ENCODE measurements at places on chromosomes 2 and 18. TPM values are rescaled to one million over a fixed set of nuclear protein-coding genes. Genes with fewer than 3 reads are reported as not detected.

ST6GAL2 gene
- total RNA-seq: 2.5 TPM

DNA sequence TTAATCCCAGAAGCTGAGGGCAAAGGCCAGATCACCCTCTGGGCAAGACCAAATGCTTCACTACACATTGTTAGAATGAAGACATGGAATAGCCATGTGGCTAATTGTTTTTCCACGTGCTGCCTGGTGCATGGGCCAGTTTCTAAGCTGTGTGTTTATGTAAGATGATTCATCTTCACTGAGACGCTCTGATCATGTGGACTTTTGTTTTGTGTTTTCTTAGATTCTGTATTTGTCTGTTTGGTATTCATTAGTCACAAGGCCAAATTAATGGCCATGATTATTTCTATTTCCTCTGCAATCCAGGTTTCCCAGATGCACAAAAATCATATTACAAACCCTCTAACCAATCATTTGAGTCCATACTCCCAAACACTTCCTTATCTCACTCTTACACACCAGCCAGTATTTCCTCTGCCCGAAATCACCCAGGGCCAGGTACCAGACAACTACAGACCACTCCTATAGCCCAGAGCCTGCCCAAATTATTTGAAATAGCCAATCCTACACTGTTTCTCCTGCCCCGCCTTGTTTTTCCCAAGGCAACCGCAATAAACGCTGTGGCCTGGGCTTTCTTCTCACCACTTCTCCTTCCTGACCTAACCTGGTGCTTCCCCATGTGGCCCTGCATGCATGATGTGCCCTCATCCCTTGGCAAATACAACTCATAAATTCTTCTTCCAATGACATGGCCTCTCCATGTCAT, 94.2 kb upstream of the SP3 start:
- no peak for DNase-seq

FAM228A gene
- total RNA-seq: 0.64 TPM

DNA sequence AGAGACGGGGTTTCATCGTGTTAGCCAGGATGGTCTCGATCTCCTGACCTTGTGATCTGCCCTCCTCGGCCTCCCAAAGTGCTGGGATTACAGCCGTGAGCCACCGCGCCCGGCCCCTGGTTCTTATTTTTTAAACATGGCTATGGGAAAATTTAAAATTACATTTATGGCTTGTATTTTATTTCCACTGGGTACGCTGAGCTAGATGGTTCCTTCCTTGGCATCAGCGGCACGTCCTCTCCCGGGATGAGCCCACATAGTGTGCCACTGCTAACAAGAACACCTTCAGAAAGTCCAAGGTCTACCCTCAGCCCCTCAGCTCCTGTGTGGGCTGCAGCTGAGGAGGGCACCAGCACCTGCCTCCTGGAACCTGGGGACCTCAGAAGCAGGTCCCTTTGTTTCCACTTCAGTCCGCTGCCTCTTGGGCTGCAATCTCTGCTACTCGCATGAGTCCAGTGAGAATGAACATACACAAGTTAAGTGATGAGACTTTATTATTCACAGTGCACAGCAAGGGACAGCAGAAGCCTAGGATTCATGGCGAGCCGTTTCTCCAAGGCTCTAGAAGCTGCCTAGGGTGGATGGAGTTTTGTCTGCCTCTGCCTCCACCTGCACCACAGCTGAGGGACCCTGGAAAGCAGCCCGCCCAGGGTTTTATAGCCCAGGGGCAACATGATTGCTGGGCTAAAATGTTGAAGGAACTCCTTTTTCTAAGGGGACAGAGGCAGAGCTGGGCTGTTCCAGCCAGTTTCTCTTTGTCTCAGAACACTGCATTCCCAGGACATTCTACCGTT, 107.5 kb upstream of the TEX51 start:
- DNase-seq: peak; percentile 17

DNA sequence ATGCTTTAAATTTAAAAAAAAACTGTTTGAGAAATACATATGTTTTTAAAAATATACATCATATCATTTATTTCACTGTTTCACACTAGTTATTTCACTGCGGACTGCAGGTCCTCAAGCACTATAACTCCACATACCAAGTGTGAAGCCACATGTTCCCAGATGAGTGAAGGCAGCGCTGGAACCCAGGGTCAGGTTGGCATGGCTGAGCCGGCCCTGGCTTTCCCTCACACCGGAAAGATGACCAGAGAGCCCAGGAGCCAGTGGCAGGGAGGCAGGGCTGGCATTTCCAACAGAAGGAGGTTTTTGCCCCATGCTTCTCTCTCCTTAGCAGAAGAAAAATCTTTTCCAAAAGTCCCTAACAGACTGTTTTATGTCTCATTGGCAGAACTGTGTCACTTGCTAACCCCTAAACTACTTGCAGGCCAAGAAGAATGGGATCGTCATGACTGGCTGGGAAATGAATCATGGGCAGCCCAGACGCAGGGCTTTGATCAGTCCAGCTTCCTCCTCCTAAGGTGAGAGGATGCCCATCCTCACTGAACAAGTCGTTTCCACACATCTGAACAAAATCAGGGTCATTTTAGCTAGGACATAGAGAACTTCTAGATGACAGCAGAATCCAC, 287.6 kb upstream of the HNRNPA3 start:
- DNase-seq: no peak

DNA sequence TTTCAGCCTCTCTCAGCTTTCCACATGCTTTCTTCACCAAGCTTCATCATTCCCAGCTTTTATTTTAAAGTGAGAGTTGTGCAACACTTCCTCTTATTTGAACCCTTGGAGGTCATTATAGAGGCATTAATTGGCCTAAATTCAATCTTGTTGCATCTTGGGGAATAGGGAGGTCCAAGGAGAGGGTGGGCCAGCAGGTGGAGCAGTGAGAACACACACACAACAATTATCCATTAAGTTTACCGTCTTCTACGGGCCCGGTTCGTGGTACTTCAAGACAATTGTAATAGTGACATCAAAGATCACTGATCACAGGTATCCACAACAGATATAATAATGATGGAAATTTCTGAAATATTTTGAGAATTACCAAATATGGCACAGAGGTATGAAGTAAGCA, 457.2 kb upstream of the SMIM21 start:
- no peak for DNase-seq

DNA sequence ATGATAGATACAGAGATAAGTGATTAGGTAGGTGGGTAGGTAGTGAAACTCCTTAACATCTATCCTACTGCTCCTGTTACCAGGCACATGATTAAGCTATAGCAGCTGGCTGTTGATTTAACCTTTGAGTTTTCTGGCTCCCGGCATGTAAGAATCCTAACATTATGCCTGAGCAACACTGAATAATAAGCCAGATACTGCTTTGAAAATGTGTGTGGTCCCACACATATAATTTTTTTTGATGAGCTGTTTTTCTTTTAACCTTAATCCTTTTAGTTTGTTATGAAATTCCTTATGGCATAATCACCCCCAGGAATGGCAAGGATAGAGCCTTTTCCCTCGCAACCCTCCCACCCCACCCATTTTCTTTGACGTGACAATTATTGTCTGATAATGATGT, 104.2 kb upstream of the NEUROD1 start:
- no peak for DNase-seq

- DNase-seq: no peak
Measured at GRCh38 chr2:119377294-119377992, 10.7 kb downstream of the DBI start.

PDCD1 gene
- total RNA-seq: 1.8 TPM

- DNase-seq: no peak
Measured at GRCh38 chr2:102291319-102292075, 19.9 kb upstream of the IL1RL1 start.

SERPINB2 gene
- 0.38 TPM for total RNA-seq

DNA sequence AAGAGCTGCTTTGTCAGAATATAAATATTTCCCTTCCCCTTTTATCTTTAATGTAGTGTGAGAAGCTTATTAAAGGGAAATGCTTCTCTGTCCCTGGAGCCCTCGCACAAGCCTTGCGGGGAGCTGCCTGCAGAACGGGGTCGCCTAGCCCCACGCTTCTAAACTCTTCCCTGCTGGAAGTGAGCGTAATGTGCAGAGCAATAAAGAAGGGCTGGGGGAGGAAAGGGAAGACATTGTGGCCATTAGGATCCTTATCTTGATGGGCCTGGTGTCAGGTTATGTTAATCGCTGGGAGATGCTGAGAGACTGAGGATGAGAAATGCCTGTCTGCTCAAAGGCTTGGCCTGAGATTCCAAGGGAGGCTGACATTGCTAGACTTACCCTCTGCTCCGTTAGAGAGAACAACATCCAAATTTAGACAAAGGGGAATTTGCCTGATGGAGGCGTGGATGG, 18.9 kb upstream of the FZD7 start:
- DNase-seq: no peak

GAL3ST2 gene
- total RNA-seq: not detected

GRCh38 chr2:147174824-147175254, 670.0 kb upstream of the ACVR2A start:
- DNase-seq: no peak

GRCh38 chr2:20168727-20169696, 55.9 kb downstream of the SDC1 start:
- DNase-seq: peak; percentile 58

- no peak for DNase-seq
Measured at GRCh38 chr2:36193680-36194079, 161.9 kb upstream of the CRIM1 start.

- DNase-seq: no peak
Measured at GRCh38 chr2:106960683-106961161, 74.8 kb upstream of the ST6GAL2 start.

DNA sequence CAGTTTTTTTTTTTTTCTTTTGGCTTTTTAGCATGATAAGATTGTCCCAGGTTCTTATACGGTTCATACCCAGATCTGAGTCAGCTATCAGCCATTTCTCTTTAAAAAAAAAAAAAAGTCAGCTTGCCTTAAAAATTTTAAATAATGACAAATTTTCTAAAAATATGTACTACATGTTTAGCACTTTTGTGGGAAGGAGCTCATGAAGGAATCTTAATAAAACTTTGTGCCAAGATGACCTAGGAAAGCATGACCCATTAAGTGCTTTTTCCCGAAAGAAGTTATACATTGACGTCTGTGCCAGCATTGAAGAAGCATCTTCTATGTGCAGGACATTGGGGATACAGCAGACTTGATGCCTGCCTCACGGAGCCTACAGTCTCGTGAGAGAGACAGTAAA, 4.5 kb upstream of the RBMS1 start:
- DNase-seq: no peak

DNA sequence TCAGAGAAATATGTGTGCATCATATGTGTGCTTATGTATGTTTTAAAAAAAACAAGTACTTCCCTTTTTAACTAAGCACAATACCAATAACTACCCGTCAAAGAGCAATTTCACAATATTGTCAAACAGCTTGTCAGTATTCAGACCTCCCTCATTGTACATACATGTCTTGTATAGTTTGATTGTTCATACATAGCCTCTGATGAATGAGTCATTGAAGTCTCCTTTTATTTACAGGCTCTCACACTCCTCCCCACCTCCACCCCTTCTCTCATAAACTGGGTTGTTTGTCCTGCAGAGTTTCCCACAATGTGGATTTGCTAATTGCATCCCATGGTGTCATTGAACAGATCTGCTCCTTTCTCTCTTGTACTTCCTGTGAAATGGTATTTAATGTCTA, 132.8 kb upstream of the L3MBTL4 start:
- no peak for DNase-seq

- DNase-seq: no peak
Measured at GRCh38 chr2:197378494-197379307, 56.1 kb downstream of the SF3B1 start.

DNA sequence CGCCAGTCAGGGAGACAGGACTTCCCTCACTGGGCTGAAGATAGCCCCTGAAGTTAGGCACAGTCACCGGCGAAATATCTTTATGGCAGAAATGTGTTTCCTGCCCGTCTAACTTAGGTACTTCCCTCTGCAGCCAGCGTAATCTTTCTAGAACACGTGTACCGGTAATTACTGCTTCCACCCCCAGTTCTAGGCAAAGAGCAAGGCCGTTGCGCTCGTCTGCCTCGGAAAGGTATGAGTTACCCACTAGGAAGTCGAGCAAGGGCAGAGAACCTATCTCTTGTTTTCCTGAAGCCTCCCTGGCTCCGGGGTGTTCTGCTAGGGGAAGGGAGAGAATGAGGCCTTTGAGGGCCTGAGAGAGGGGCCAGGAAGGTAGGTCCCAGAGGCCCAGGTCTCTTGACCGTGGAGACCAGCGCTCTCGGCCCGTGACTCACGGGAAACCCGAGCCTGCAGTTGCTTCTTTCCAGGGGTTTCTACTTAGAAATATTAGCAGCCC, 70.0 kb downstream of the TWSG1 start:
- no peak for DNase-seq

NEB gene
- total RNA-seq: 1.9 TPM

- DNase-seq: no peak
Measured at GRCh38 chr2:176449852-176450251, 180.6 kb downstream of the MTX2 start.

TXNDC2 gene
- 0.55 TPM for total RNA-seq

SPC25 gene
- total RNA-seq: 0.38 TPM

GRCh38 chr18:76546088-76546435, 51.0 kb upstream of the ZNF516 start:
- DNase-seq: no peak

GRCh38 chr2:51650769-51651168, 618.8 kb upstream of the NRXN1 start:
- DNase-seq: no peak

DNA sequence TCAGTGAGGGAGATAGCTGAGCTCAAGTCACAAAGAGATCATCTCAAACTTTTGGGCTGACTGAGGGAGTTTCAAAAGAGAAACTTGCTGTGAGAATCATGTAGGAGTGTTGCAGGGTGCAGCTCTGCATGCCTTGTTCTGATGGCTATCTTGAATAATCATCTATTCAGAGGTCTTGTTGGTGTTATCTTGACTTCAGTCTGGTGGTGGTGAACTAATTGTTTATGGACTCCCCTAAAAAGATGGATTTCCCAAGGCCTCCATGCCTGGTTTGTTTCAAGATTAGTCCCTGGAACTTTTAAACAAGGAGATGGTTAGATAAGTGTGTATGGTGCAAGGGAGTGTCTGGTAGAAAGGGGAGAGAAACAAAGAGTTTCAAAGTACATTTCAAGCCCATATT, 29.8 kb downstream of the SLC39A6 start:
- no peak for DNase-seq

IL37 gene
- total RNA-seq: not detected

DNA sequence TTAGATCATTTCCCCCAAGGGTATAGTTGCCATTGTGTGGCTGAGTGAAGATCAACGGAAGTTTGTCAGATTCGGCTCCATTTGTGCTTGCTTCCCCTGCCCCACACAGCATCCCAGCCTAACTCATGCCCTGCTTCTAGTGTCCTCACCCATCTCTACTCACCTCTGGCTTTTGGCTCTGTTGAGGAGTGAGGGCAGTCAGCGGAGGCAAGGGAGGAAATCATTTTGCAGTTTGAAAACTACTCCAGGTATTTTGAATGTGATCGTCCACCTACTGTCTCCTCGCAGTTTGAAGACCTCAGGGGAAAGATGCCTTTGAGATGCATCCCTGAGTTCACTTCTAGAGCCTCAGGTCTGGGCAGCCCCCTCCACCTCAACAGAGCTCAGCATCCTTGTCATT, 116.3 kb downstream of the FEZ2 start:
- DNase-seq: no peak

ATF2 gene
- 51.2 TPM for total RNA-seq
